ENCODE measurements at places on chromosomes 7 and 10.

DNA sequence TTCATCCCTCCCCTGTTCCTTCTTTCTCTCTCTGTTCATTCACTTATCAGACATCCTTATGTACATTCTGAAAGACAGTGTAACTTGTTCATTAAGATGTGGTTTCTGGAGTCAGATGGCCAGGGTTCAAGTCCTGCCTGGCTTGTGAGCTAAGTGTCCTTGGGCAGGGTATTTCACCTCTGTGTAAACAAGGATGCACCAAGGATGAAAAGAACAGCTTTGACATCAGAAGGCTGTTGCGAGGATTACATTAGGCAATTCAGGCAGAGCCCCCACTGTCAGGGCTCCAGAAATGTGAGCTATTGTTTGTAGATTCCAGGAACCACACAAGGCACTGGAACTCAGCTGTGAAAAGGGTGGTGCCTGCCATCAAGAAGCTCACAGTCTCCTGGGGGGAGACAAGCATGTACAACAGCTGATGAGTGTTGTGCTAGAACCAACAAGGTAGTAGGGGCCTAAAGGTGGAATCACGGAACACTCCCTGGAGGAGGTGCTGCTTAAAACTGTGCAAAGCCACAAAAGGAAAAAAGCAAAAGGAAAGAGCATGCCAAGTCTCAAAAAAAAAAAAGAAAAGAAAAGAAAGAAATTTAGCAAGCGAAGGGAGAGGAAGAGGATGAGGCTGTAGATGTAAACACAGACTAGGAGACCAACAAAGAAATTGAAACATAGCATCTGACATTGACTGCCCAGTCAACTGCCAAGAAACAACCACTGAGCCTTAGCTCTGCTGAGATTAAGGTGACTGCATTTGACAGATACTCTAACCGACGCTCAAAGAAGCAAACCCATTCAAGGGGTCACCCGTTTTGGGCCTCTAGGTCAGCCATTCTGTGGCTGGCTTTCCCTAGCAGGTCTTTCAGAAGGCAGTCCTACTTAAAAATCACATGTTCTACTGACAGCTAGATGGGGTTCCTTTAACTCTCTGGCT is 12.5 kb downstream of the PDLIM1 start:
- DNase-seq, result no peak

DNA sequence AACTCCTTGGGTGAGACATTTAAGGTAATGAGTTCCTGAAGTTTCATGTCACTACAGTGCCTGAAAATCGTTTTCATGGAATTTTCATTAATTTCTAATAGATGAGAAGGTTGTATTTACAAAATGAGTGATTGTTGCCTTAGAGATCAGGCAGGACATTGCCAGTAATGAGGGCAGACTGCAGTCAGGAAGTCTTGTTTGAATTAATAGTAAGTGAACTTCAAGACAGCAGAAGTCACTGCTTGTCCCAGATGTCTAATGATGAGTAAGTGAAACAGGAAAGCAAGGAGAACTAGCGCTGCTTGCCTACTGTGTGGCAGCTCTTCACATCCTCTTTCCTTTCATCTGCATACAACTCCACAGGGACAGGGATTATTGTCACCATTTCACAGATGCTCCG is 237.4 kb downstream of the BAMBI start:
- DNase-seq, result no peak

DNA sequence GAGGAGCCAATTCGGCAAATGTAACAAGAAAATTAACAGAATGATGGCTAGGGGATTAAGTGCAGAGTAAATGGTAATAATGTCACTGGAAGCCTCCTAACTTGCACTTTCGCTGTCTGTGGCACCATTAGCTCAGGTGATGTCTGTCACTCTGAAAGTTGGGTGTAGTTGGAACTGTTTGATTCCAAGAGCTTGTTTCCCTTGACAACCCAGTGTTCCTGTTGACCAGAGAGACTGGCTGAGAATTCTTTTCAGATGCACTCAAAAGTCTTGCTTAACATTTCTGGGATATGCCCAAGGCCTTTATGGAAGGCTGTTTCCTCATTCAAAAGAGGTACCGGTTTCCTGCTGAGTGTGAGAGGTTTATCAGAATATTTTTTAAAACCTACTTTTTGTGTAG is 49.6 kb downstream of the PLPP4 start:
- DNase-seq, result no peak

GRCh38 chr7:984361-985126 is 1.6 kb downstream of the CYP2W1 start:
- no peak for DNase-seq

GRCh38 chr10:10313149-10313835 is 704.4 kb upstream of the CELF2 start:
- DNase-seq, result no peak

GRCh38 chr10:128047991-128048818 is 78.0 kb downstream of the MKI67 start:
- no peak for DNase-seq

- no peak for DNase-seq
Measured at GRCh38 chr7:92766461-92767003, 69.8 kb downstream of the CDK6 start.

DNA sequence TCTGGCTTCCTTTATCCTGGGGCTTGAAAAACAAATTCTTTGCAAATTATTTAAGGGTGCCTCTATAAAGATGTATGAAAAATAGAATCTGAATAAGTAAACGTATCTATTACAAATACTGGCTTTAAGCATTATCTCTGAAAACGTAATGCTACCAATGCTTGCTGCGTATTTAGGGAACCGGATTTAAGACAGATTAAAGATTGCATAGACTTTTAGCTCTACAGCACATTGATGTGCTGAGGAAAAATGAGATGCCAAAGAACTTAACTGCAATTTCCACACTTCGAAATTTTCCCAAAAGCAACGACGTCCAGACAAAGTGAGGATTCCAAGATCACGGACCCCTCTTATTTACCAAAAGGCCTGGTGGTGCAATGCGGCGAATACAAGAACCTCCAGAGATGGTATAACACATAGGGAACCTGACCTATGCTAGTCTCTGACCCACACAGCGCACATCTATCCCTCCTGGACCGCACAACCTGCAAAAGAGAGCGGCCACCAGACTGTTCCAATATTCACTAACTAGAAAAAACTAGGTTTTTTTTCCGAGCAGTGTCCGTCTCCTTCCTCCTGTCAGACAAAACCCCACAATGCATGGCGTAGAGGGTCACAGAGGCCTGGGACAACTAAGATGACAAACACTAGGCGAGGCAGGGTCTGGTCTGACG is 34.3 kb upstream of the PHF14 start:
- no peak for DNase-seq

DNA sequence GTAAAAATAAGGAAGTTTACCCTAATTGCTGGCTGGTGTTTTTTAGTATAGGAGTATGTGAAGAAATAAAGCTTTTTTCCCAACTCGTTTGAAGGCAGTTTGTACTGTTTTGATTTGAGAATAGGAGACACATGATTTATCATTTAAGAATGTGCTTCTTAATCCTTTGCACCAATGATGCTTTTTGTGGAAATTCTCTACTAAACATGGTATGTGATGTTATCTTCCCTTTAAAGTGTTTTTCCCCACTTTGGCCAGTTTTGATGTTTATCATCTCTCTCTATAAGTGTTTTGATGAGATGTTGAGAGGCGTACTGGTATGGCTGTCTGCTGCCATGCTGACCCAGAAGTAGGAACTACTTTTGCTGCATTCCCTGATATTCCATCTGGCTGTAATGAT is 85.1 kb downstream of the SUGCT start:
- DNase-seq, result no peak

DNA sequence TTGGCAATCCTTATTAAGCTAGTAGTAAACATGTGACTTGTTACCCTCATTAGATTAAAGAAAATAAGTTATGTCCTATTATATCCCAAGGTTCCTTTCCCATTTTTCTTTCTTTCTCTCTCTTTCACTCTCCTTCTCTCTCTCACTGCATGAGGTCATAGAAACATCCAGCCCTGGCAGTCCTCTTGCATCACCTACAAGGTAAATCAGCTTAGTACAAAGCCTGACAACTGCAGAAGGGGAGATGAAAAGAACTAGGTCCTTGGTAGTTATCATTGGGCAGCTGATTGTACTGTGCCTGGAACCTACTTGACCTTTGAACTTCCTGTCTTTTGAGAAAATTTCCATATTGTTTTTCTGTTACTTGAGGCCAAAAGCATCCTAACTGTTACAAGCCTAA is 307.9 kb upstream of the SP8 start:
- DNase-seq, result no peak

GRCh38 chr10:113292086-113292485 is 260.8 kb upstream of the HABP2 start:
- DNase-seq, result no peak

GRCh38 chr10:72626444-72626754 is 520 bp upstream of the MICU1 start:
- no peak for DNase-seq

DNA sequence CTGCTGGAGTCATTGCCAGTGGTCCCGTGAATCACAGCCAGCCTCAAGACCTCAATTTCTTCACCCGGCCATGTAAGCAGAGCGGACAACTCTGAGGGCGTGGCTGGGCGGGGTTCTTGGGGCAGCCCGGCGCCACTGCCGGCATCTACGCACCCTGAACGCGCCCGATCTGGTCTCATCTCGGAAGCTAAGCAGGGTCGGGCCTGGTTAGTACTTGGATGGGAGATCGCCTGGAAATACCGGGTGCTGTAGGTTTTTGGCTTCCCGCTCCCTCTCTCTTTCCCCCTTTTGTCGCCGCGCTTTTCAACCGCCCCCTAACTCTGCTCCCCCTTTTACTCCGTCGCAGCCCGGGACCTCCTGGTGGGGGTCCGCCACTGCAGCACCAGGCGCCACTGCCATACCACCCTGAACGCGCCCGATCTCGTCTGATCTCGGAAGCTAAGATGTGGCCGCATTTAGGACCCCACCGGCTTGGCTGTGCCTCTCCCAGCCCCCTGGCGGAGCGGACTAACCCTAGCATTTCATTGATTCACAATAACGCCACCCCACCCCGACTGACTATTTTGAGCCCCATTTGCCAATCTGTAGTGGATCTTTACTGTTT is 25.3 kb downstream of the GARIN1A start:
- DNase-seq, result no peak

DNA sequence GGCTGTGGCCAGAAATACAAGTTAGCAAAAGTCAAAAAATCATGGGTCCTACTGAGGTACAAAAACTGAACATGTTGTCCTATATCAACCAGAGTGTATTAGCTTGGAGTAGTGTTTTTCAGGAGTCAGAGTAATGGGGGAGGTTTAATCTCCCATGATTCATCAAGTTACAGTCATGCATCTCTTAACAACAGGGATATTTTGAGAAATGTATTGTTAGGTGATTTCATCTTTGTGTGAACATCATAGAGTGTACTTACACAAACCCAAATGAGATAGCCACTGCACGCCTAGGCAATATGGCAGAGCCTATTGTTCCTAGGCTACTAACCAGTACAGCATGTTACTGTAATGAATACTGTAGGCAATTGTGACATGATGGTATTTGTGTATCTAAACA is 14.9 kb upstream of the TES start:
- DNase-seq, result no peak

- no peak for DNase-seq
Measured at GRCh38 chr7:24175603-24176002, 108.4 kb upstream of the NPY start.

DNA sequence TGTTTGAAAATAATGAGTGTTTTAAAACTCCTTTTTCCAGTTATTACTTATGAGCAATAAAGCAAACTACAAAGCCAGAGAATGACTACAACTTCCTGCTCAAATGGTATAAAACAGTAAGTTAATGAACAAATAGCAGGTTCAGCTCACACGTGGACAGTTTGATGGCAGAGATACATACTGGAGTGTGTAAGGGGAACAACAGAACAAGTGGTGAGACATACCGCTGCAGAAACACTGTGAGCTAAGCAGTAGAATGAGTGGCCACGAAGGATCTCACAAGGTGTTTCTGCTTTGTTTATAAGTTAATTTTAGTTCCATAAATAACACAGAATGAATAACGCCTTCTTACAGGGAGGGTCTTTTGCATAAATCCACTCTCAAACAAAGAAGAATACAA is 3.0 kb upstream of the MKX start:
- DNase-seq, result no peak

DNA sequence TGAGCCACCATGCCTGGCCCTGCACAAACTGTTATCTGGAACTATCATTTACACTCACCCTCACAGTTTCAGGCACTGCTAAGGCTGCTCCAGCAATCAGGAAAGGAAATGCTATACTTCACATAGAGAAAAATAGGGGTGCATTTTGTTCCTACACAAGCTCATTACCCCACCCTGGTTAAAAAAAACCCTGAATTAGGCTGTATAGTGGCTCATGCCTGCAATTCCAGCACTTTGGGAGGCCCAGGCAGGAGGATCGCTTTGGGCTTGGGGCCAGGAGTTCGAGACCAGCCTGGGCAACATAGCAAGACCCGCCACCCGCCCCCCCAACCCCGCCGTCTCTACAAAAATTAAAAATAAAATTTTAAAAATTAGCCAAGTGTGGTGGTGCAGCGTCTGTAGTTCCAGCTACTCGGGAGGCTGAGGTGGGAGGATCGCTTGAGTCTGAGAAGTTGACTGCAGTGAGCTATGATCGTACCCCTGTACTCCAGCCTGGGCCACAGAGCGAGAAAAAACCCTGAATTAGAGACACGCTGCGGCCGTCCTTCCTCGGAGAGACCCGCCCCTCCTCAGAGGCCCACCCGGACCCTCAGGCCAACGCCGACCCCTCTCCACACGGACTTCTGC is 539 bp downstream of the PTCD1 start:
- no peak for DNase-seq

DNA sequence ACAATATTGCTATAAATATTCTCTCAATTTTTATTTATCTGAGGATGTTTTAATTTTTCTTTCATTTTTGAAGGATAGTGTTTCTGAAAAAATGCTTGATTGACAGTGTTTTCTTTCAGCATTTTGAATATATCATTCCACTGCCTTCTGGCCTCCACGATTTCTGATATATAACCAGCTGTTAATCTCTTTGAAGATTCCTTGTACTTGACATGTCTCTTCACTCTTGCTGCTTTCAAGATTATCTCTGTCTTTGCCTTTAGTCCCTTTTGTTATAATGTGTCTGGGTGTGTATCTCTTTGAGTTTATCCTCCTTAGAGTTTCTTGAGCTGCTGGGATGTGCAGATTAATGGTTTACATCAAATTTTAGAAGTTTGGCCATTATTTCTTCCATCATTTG is 22.8 kb upstream of the DNAJC1 start:
- no peak for DNase-seq

DNA sequence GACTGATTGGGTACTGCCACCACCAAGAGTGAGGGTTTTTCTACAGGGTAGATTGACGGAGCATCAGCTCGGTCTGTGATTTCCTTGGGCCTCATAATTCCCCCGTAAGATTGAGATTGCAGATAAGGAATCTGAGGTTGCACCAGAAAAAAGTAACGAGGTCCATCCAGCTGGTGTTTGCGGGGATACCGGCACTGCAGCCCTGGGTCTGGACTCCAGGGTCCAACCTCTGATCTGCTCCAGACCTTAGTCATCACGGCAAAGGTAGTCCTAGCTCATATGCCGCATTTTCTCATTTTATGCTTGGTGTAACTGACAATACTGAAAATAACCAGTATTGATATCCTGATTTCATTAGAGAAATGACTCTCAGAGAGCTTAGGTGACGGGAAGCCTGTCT is 3.9 kb downstream of the CARD11 start:
- no peak for DNase-seq

GRCh38 chr10:79136236-79137005 is 67.7 kb downstream of the ZMIZ1 start:
- DNase-seq, result no peak

Data from anterior cingulate cortex (tissue), 58 donors.